ENCODE measurements at places on chromosomes 4 and X.

DNA sequence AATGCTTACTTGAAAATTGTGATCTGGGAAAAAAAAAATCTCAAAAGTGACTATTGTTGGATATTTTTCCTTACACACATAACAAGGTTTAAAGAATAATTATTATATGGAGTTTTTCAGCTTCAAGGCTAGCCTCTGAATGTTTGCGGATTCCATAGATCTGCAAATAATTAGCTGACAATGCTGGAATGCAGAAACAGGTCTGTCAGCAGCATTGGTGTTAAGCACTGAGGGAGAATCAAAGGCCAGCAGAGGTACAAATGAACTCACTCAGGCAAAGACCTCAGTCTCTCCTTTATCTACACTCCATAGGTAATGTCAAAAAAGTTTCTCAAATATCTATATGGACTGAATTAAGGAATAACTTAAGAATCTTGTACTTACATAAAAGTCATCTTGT, 35.1 kb downstream of the SMIM31 start:
- no peak for DNase-seq

GRCh38 chr4:127997534-127998388, 32.6 kb downstream of the ABHD18 start:
- no peak for DNase-seq

- DNase-seq, result no peak
Observed at GRCh38 chrX:11941571-11941970, 183.5 kb downstream of the MSL3 start.

- no peak for DNase-seq
Observed at GRCh38 chr4:25065932-25066590, 35.3 kb upstream of the LGI2 start.

GRCh38 chrX:9311421-9312160, 153.3 kb upstream of the TBL1X start:
- no peak for DNase-seq

DNA sequence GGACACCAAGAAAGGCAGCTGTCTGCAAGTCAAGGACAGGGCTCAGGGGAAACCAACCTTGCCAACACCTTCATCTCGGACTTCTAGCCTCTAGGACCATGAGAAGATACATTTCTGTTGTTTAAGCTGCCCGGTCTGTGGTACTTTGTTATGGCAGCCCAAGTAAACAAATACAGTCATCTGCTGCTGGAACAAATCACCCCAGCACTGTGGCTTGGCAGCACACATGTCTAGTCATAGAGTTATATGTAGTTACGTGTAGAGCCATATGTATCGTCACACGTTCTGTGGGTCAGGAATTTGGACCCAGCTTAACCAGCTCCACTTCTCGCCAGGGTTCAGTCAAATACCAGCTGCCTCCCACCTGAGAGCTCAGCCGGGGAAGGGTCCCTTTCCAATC, 2.5 kb downstream of the HTT-AS start:
- no peak for DNase-seq

- DNase-seq, result no peak
Observed at GRCh38 chrX:13876652-13877051, 59.8 kb upstream of the GPM6B start.

DNA sequence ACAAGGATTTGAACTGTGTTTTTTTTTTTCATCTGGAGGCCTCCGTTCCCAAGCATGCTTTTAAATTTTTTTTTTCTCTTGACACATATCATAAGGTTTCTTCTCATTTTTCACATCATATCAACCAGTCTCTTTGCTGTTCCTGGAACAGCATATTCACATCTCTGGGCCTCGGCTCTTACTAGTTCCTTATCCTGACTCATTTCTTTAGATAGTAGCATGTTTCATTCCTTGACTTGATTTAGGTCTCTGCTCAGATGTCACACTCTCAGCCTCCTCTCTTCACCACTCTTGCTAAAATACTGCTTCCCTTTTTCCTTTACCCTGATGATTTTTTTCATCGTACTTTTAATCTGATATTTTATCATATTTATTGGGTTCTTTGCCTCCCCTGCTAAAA, 976.4 kb upstream of the FTHL17 start:
- no peak for DNase-seq

- DNase-seq, result no peak
Observed at GRCh38 chrX:1420371-1420770, 28.5 kb upstream of the SLC25A6 start.

- no peak for DNase-seq
Observed at GRCh38 chrX:112025753-112026152, 56.8 kb downstream of the TRPC5 start.

DNA sequence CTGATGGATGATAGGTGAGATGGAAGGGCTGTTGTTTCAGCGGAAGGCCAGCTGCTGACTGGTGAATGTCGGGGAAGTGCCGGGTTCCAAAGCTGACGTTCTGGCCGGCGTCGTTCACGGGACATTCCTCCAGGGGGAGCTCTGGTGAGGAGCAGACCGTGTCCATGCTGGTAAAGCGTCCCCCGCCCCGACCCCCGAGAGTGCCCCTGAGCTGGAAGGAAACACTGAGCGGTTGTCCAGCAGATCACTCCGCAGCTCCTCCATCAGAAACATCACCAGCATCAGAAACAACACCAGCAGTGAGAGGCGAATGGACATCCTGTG, 18.6 kb upstream of the ADRA2C start:
- DNase-seq, result no peak

- DNase-seq, result no peak
Observed at GRCh38 chr4:26819478-26820095, 41.1 kb upstream of the STIM2 start.

DNA sequence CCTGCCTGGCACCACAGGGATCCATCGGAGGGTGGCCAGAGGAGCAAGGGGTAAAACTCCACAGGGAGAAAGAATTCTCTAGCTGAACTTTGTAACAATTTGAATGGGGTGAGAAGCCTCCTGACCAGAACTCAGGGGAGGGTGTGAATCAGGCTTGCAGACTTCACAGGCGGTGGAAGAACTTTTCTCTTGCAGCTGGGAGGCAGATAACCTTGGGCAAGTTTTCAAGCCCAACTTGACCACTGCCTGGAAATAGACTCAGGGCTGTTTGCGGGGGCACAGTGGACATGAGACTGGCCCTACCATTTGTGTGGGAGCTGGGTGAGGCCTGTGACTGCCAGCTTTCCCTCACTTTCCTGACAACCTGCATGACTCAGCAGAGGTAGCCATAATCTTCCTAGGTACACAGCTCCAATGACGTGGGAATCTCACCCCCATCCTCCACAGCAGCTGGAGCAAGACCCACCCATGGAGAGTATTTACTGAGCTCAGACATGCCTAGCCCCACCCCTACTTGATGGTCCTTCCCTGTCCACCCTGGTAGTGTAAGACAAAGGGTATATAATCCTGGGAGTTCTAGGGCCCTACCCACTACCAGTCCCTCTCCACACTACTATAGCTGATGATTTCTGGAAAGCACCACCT, 210.0 kb upstream of the AGTR2 start:
- no peak for DNase-seq

GRCh38 chrX:110407910-110408545, 49.4 kb downstream of the RTL9 start:
- DNase-seq, result peak; percentile 15

DNA sequence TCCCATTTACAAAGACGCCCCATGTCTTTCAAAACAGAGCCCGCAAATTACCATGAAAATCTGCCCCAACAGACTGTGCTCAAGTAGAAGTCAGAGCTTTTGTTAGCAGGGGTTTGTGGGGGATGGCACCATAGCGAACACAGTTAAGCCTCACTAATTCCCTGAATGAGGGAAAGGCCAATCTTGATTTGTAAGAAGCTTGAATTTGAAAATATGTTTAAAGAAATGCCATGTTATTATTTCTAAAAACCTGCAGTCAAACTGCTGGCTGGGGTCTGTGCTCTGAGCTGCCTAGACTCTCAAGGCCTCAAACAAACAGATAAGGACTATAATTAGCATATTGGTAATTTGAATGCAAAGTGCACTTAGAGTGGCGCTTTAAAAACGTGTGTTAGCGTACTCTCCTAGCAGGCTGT, 9.4 kb upstream of the PAK3 start:
- no peak for DNase-seq

DNA sequence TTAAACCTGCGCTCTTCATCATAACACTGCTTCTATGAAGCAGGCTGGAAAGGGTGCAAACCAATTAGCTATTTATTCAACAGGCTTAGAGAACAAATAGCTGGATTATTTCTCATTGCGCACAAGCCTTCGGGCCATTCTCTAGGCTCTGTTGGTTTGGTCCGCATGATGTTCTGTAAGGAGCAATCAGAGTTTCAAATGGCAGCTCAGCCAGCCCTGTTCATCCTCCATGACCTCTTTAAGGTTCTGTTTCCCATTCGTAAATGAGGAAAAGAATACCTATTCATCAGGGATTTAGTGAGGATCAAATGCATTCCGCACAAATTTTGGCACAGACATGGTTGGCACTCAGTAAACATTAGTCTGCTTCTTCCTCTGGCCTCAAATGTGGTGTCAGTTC, 15.5 kb upstream of the GPM6A start:
- no peak for DNase-seq

- no peak for DNase-seq
Observed at GRCh38 chr4:72568959-72569718, at the start of gene ADAMTS3. ADAMTS3 (minus strand) TSS chr4:72569221; CDS start chr4:72568762, 459 bp downstream.

DNA sequence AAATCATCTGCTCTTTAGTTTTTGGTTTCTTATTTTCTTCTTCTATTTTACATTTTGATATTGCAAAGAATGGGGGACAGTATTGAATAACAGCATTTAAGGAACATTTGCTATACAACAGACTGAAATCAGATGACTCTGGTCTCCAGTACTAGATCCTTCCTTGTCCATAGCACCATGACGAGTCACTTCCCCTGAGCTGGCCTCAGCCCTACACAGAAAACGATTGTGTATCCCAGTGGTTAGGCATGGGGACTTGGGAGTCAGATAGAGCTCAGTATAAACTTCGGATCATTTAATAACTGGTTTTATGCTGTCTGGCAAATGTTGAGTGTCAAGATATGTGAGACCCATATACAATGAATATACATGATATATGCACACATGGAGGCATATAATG, 44.7 kb upstream of the BEX4 start:
- DNase-seq, result no peak

GRCh38 chr4:90330546-90330945, 203.4 kb downstream of the CCSER1 start:
- no peak for DNase-seq

DNA sequence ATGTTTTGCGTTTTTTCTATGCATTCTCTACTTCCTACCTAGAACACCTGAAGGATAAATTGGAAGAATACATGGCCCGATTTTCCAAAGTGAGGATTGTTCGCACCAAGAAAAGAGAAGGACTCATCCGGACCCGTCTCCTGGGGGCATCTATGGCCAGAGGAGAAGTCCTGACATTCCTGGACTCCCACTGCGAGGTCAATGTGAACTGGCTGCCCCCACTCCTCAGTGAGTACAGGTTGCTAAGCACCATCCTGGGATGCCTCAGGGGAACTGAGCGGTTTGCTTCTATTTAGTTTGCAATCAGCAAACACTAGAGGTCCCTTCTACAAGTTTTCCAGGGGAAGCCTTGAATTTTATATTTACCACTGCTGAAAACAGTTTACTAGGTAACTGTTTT, 359.3 kb upstream of the GALNT7 start:
- DNase-seq, result no peak

DNA sequence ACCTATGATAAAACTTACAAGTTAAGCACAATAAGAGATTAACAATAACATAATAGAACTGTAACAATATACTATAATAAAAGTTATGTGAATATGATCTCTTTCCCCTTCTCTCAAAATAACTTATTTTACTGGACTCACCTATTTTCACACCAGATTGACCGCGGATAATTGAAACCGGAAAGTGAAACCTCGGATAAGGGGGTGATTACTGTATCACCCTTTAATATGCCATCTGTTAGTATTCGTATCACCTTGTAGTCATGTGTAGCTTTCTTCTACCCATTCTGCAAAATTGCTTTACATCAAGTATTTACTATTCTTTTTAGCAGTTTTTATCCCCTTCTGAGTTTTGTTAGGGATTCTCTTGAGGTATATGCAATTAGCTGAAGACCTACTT, 1.8 kb downstream of the SPCS3 start:
- DNase-seq, result no peak

- DNase-seq, result no peak
Observed at GRCh38 chr4:138188406-138189084, 53.6 kb downstream of the SLC7A11 start.

- DNase-seq, result no peak
Observed at GRCh38 chrX:68429216-68429615, 4.1 kb downstream of the OPHN1 start.

- DNase-seq, result no peak
Observed at GRCh38 chrX:41110801-41111625, 25.8 kb downstream of the USP9X start.

DNA sequence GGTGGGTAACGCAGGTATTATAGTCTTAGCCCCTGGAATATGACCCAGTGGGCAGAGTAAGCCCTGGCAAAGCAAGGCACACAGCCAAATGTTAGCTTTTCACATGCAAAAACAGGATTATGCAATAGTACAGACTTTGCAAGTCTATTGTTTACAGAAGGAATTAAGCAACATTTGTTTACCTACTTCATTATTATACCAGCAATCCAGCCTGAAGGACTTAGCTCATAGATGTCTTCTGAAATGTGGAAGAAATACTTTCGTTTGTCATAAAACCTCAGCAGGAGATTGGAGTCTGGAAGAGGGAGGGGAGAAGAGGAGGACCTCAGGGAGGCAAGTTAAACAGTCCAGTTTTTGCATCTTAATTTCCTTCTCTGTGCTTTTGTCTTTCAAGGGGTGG, 226.7 kb upstream of the CENPE start:
- DNase-seq, result no peak

DNA sequence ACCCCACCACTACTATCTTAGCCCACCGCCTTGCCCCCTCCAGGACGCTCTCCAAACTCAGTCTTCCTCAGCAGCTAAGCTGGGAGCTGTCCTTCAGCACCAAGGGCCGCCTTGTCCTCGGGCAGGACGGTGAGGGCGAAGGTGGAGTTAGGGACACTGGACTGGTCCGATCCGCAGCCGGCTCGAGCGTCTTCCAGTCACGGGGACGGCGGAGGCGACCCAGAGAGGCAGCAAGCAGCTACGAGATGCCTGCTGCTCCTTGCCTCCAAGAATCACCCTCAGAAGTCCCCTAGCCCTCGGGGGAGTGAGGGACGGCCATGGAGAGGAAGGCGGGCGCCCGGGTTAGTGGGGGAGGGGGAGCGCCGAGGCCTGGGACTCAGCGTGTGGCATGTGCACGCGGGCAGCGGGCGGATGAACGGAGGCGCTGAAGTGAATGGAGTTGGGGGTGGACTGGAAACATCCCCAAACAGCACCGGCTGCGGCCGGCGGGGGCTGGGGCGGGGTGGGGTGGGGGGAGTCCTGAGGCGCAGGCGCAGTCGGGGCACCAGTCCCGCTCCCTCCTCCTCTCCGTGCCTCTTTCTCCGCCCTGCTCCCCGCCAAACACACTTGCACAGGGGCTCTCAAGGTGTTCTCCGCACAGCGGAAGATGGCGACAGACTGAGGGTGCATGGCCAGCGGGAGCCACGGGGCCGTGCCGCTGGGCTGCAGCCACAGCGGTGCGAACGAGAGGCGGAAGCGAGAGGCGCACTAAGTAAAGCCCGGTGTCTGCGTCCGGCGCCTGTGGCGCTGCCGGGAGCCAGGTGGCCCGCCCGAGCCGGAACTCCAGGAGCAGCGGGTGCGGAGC, at the start of gene NALF2:
Gene NALF2 (plus strand): TSS at position 545 of the 844 bp plus-strand sequence. CDS start 957 bp downstream, outside the sequence.
- no peak for DNase-seq

- DNase-seq, result no peak
Observed at GRCh38 chr4:59484944-59485343, 1715.2 kb upstream of the ADGRL3 start.

- DNase-seq, result no peak
Observed at GRCh38 chr4:139574641-139575040, 18.6 kb upstream of the SETD7 start.

GRCh38 chr4:81062001-81062400, 31.5 kb downstream of the BMP3 start:
- no peak for DNase-seq
